ENCODE measurements at places on chromosomes 5 and 9. TPM values are rescaled to one million over a fixed set of nuclear protein-coding genes. Genes with fewer than 3 reads are reported as not detected.

Gene KLHL3
- total RNA-seq: 9.3 TPM

Gene TPPP
- total RNA-seq: 0.84 TPM

Gene CATSPER3
- 0.10 TPM for total RNA-seq

Gene CDX1
- not detected for total RNA-seq

Gene KCNIP1
- not detected for total RNA-seq

Gene HSPA5
- 79.7 TPM for total RNA-seq

Gene CSF2
- 3.5 TPM for total RNA-seq

Gene LCN15
- total RNA-seq: not detected

Gene FBN2
- 5.1 TPM for total RNA-seq

Gene SHOC1
- under 0.01 TPM for total RNA-seq

Gene RLN2
- 0.31 TPM for total RNA-seq

Gene EIF4E1B
- total RNA-seq: 0.10 TPM

Gene TAF11L5
- not detected for total RNA-seq

Gene ANKRD18B
- 1.2 TPM for total RNA-seq

Gene LOX
- 0.42 TPM for total RNA-seq
